ENCODE measurements at places on chromosomes 6 and 20. TPM values are rescaled to one million over a fixed set of nuclear protein-coding genes. Genes with fewer than 3 reads are reported as not detected.

The PIM1 gene
- total RNA-seq = 8.9 TPM

The TCP11 gene
- total RNA-seq = 0.66 TPM

The CENPW gene
- 8.0 TPM for total RNA-seq

The CD83 gene
- total RNA-seq = 0.22 TPM

The FAM209B gene
- total RNA-seq = not detected

The EYA2 gene
- 0.57 TPM for total RNA-seq

The CRYBG1 gene
- total RNA-seq = 3.1 TPM

All from placental pericyte (primary cell).